NCI-H2029 treated with DMSO at 0.1 percent for 48 hours (cell line): ENCODE measurements at places on chromosomes 6 and 20.

- no peak for DNase-seq
Measured at GRCh38 chr6:13009461-13009860, 292.9 kb downstream of the PHACTR1 start.

- no peak for DNase-seq
Measured at GRCh38 chr6:125228981-125229479, 72.7 kb downstream of the HDDC2 start.

GRCh38 chr6:80938131-80938530, 814.4 kb downstream of the TENT5A start:
- no peak for DNase-seq

- peak; percentile 84 for DNase-seq
Measured at GRCh38 chr20:38472513-38473366, at the start of gene RALGAPB. Gene RALGAPB, plus strand, starts transcription at chr20:38472843. Its CDS starts 15,590 bp downstream, at chr20:38488433.

DNA sequence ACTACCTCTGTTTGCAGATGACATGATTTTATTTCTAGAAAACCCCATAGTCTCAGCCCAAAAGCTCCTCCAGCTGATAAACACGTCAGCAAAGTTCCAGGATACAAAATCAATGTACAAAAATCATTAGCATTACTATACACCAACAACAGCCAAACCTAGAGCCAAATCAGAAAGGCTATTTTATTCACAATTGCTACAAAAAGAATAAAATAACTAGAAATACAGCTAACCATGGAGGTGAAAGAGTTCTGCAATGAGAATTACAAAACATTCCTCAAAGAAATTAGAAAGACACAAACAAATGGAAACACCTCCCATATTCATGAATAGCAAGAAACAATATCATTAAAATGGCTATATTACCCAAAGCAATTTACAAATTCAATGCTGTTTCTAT, 65.6 kb upstream of the HTR1E start:
- no peak for DNase-seq

GRCh38 chr6:108589244-108589791, 28.6 kb downstream of the FOXO3 start:
- DNase-seq = peak; percentile 25

- DNase-seq = no peak
Measured at GRCh38 chr6:3236005-3236404, 8.6 kb upstream of the TUBB2B start.

DNA sequence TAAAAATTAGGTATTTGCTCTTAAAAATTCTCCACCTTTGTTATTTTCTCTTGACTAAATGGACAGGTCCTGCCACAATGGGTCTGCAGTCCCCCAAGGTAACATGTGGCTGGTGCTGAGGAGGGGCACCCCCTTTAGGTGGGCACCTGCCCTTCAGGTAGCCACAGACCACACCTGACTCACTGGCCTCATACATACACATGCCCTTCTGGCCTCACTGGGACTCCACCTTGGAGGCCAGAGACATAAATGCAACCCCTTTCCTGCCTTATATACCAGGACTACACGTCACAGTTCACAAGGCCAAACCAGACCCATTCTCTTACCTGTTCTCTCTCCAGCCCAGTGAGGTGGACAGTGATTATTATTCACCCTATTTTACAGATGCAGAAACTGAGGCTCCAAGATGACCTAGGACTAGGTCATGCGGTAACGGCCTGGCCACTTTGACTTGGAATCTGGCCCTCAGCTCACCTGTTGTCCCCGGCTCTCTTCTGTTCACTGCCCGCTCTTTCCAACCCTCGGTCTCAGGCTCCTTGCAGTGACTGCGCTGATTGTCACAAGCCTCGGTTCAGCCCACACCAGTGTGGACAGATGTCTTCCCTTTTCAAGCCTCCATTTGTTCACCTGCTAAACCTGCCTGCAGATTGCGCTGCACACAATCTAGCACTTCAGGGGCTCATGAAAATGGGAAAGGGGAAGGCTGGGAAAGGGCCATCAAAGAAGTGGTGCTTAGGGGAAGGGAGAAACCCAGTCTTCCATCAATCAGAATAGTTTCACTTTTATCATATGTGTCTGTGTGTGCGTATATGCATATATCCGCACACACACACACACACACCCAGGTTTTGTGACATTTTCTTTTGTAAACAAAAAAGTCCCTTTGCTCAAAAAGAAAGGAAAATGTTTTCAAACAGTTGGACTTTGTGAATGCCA, 121.7 kb downstream of the BCAS1 start:
- no peak for DNase-seq

- no peak for DNase-seq
Measured at GRCh38 chr20:46624946-46625345, 26.3 kb downstream of the SLC13A3 start.

GRCh38 chr6:161727083-161727833, 453.4 kb upstream of the AGPAT4 start:
- DNase-seq = no peak

DNA sequence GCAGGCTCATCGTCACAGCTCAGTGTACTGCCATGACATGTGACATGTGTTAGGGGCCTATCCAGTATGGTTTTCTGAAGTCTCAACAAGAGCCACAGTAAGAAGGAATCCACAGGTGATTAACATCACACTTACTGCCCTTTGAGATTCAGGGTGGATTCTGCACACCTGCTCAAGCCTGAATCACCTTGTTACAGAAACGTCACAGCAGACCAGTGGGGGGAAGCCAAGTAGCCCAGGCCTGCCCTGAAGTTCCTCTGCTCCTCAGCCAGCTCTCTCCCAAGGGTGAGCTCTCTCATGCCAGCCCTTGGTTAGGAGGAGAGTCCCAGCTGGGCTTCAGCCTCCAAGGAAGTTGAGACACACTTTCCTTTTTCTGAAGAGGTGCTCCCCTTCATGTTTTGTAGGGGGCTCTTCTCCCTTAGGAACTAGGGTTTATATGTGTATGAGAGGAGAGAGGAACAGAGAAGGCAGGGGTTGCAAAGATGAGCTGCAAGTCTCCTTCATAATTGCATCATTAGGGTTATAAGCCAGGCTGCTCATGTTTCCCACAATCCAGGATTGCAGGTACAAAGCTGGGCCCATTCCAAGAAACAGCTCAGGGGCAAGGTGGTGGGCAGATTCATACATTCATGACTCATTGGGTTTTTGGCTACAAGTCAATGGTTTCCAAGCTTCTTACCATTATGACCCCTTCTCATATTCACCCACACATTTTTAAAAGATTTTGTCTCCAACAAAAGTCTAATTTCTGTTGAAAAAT, 11.6 kb downstream of the GSS start:
- DNase-seq = no peak

- no peak for DNase-seq
Measured at GRCh38 chr6:130982941-130983456, 80.0 kb downstream of the EPB41L2 start.

DNA sequence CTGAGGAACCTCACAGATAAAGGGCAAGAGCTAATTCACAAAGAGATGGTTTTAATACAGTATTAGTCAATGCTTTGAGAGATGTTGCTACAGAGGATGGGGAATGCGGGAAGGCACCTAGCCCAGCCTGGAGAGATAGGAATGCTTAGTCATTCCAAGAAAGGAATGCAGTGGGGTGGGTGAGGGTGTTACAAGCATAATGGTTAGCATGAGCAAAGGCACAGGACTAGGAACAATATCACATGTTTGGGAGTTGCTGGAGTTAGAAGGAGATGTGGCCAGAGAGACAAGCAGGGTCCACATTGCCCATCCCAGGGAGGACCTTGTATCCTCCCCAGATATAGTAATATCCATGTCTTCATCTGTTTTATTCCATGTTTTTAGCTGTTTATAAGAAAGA, 107.0 kb upstream of the OGFRL1 start:
- no peak for DNase-seq

- DNase-seq = no peak
Measured at GRCh38 chr20:3930265-3931206, 41.3 kb downstream of the PANK2 start.

DNA sequence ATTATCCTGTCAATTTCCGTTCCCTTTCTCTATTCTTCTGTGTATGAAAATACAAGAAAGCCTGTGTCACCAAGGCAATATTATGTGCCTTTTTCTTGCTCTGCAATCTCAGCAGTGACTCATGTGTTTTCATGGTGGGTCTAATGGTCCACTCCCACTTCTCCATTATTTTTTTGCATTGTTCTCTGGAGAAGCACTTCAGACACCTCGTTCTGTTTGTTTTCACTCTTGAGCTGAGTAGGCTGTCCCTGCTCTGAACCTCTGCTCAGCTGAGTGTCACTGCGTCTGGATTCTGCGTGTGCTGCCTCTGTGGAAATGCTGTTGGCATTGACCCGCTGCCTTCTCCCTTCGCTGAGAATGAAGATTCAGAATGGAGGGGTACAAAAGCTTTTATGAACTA, 230.6 kb downstream of the TMEM242 start:
- DNase-seq = peak; percentile 98

DNA sequence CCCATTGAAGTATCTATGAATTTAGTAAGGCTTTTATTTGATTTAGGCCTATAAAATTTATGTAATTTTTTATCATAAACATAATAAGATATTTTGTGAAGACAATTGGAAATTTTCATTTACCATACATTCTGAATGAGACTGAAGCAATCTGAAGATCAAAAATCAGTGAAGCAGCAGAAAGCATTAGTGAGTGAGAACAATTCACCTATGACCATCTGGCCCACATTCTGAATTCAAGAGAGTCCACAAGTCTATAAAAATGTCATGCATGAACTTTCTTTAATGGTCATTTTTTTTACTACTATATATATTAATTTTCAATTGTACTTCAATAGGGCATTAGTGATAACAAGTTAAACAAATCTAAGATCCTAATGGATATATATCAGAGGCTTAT, 1026.6 kb upstream of the MAP3K7 start:
- DNase-seq = no peak
